ENCODE measurements at places on chromosomes 5 and 9.

- DNase-seq: no peak
Measured at GRCh38 chr9:69090140-69090750, 54.7 kb downstream of the FXN start.

DNA sequence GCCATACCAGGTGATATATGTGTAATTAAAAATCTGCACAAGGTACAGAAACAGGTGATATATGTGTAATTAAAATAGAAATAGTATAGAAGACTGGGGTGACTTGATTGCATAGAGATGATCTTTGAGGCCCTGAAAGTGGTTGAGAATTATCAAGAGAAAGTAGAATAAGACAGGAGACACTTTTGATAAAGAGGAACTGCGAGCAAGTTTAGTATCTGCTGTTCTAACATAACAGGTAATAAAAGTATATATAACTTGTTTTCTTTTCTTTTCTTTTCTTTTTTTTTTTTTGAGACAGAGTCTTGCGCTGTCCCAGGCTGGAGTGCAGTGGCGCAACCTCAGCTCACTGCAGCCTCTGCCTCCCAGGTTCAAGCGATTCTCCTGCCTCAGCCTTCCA, 5.4 kb downstream of the SNX2 start:
- no peak for DNase-seq

DNA sequence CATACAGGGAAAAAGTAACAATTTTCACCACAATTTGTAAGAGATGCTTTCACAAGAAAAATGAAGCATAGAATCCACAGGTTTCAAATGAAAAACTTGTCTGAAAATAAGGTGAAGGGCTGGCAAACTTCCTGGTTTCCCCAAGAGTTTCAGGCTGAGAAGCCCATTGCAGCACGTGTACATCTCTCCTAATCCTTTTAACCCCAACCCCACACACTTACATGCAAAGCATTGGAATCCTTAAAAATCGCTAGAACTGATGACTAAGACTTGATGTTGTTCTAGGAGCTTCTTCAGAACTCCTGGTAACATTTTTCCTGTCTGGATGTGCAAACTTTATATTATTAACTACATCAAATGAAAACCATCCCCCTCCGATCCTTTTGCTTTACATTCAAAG, 317.8 kb upstream of the RGMB start:
- no peak for DNase-seq

DNA sequence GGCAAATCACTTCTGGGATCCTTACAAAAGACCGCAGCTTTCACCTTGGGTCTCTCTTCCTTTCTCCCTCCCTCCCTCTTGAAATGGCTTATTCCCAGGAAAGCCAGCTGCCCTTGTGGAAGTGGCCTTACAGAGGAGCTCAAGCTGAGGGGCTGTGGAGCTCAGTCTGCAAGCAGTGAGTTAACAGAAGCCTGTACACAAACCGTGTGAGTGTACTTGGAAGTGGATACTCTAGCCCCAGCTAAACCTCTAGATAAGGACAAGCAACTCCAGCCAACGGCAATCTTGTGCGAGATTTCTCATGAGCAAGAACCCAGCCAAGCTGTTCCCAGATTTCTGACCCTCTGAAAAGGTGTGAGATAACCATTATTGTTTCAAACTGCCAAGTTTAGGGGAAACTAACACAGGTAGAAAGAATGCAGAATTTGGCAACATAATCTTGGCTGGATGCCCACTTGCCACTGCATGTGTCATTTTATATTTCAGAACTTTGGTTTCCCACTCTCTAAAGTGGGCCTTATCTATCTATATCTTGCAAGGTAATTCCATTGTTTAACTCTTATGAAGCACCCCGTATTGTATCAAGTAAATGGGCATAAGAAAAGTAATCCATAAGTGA, 85.6 kb downstream of the CDH18 start:
- DNase-seq: no peak

DNA sequence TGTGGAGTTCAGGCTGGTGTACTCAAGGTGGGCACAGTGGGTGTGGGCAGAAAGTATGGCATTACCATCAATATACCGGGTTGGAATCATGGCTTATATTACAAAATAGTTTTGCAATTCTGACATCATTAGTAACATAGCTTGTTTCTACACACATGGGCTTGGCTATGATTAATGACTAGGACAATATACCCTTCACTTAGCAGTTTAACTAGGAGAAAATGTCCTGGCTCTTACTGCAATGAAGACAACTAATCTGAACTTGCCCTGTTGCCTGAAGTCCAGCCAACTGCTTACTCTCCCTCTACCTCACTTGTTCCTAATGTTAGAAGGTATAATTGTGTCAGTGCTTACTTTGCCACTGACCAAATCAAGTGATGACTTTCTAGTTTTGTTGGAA, 612.5 kb downstream of the EFNA5 start:
- DNase-seq: no peak

DNA sequence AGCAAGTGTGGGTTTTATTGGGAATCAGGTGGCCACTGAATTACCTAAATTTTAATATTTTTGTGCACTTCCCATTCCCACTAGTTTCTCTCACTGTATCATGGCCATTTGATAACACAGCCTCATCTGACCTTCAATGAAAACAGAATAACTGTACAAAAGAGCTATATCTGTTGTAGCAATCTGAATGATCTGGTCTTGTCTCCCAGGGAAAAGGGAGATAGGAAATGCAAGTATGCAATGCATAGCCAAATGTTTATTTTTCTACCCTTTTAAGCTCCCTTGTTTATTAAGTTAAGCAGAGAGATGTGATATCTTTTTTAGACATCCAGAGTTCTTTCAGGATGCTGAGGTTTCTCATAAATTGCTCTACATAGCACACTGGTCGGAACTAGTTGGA, 288.3 kb upstream of the CLINT1 start:
- no peak for DNase-seq

- no peak for DNase-seq
Measured at GRCh38 chr5:1011226-1011631, 2.6 kb downstream of the NKD2 start.

- DNase-seq: no peak
Measured at GRCh38 chr5:170155771-170156170, 50.1 kb downstream of the FOXI1 start.

DNA sequence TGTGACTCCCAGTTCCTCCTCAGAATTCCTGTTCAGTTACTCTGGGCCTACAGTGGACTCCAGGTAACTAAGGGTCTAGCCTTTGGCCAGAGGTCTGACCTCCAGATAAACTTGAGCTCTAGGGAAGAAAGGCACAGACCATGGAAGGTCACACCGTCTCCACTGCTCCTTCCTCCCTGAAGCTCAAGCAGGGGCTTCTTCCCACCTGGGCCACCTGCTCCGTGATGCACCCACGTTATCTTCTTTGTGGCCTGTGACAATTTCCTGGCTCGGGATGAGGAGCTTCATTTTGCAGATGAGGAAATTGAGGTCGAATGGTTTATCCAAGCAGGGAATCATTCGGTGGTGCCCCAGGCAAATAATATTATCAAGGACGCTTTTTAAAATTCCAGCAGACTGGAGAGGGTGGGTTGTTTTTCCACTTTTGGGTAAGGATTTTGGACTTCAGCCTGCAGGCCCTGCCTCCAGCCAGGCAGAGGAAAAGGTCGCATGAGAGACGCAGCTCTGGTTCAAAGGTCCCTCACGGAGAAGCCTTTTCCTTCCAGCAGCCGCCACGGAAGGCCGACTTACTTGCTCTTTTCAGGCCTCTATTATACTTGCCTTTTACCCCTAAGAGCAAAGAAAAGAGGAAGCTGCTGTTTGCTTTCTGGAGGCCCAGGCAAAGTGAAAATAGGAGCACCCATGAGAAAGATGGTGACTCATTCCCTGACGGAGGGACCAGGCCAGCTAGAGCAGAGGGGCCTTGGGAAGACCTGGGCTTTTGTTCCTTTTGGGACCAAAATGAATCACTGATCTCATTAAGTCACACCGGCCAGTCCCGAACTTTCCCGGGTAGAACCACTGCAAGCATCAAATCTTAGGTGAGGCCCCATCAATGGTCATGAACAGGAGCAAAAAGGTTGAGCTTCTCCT, 22.8 kb upstream of the DUSP1 start:
- DNase-seq: no peak

DNA sequence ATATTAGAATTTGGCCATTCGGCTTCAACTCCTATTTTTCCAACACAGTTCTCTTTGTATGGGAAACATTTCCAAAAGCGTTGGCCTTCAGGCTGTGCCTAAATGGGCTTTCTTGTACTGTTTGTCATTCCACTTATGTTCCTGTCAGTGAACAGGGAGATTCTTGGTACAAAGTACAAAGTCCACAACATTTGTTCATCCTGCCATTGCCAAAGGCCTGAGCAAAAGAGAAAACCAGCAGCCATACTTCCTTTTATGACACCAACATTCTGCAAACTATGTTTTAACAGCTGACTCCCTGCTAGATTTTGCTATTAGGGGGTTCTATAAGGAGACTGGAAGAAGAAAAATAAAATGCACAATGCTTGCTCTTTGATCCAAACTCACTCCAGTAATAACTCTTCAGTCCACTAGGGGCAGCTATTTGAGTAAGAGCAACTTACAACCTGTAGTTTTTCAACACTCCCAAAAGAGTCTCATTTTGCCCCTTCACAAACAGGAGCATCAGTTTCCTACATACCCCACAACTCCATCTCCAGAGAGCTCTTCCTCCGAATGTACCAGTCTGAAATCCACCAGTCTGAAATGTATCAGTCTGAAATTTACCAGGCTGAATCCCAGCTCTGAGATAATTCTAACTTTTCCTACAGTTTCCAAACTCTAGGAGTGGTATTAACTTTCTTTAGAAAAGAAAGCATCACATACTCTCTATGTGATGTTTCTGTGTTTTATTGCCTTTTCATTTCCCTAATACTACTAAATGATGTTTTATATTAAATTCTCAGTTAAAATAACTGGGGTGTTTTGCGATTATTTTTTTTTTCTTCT, 693.8 kb downstream of the DNAH5 start:
- no peak for DNase-seq

DNA sequence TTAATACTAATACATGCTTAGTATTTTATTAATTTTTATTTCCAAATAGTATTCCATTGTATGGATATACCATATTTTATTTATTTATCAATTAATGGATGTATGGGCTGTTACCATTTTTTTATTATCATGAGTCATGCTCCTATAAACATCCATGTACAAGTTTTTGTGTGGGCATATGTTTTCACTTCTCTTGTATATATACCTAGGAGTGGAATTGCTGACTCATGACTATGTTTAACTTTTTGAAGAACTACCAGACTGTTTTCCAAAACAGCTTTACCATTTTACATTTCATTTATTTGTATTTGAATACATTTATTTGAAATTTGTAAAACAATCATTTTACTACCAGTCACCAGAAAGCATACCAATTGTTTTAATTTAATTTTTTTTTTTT, 14.1 kb upstream of the LRRC19 start:
- DNase-seq: no peak

- no peak for DNase-seq
Measured at GRCh38 chr9:126675147-126675467, 61.4 kb downstream of the LMX1B start.

- peak; percentile 17 for DNase-seq
Measured at GRCh38 chr9:94603259-94604160, 9.9 kb upstream of the FBP2 start.

DNA sequence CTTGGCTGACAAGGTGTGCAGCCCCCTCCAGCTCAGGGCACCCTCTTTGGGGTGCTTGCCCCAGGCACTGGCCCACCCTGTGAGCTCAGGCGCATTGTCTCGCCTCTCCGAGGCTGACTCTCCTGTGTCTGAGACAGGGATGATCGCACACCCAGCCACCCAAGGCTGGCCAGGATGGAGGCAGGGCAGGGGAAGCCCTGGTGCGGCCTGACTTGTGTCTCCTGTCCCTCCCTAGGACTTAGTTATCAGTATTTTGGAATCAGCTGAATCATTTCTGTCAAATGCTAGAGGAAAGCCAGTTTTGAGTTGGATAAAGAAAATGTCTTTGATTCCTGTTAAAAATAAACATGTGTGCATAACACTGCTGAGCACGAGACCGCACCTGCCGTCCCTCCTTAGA, 2.5 kb upstream of the DBH start:
- no peak for DNase-seq

DNA sequence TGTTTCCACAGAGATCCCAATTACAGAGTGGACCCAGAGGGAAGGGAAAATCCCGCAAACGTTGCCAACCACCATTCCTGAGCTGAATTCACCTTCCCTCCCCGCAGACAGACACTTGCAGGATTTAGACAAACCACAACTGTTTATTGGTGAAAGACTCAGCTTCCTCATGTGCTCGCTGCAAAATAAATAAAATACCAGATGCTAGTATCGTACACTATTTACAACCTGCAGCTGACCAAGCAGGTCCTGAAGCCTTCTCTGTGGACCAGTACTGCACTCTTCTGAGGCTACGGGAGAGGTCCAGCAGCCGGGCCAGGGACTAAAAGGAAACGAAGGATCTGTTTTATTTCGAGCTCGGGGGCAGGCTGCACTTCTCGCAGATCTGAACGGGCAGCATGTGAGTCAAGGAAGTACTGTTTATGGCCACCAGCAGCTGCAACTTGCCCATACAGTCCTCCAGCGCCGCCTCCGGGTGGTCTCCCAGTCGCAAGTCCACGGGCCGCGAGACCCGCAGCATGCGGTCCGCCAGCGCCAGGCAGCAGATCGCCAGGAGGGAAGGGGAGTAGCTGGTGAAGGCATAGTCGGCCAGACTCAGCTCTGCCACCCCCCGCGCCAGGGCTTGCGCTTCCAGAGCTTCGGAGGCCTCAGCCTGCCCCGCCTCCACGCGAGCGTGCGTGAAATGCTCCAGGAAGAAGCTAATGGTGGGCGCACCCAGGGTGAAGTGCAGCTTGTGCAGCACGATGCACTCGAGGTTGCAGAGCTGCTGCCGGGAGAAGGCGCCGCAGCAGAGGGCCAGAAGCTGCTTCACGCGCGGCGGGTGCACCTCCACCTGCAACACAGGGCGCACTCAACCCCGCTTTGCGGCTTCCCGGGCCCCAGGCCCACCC, 2.1 kb downstream of the CCNO start:
- no peak for DNase-seq

DNA sequence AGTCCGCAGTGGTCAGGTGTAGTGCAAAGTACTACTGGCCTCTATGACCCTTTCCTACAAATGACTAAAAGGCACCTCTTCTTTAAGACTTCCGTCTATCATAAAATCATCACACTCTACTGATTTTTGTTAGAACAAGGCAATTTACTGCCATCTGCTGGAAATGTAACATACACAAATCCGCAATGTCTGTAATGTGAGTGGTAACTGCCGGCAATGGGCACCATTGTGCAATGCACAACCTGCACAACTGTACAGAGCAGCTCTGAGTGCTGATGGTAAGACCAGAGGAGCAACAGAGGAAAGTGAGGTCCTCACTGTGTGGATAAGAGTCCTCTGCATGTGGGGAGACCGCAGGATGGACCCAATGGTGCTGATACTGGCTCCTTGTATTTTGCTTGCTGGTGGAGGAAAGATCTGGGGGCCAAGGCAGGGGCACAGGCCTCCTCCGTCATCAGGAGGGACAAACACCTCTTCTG, 103.7 kb downstream of the ATPSCKMT start:
- DNase-seq: no peak

GRCh38 chr5:61706751-61707150, 374.7 kb downstream of the ZSWIM6 start:
- DNase-seq: no peak
